CD4-positive, alpha-beta T cell treated with Interleukin-15 for 4 hours (primary cell): ENCODE measurements at places on chromosomes 3 and 15.
A peak's percentile ranks its signal among the peaks of the same experiment; 100 is the strongest.

- no peak for DNase-seq
These were observed 189.7 kb downstream of the TNIK start for GRCh38 chr3:171270541-171270940.

GRCh38 chr15:88174571-88174970 is 82.0 kb downstream of the NTRK3 start:
- no peak for DNase-seq

DNA sequence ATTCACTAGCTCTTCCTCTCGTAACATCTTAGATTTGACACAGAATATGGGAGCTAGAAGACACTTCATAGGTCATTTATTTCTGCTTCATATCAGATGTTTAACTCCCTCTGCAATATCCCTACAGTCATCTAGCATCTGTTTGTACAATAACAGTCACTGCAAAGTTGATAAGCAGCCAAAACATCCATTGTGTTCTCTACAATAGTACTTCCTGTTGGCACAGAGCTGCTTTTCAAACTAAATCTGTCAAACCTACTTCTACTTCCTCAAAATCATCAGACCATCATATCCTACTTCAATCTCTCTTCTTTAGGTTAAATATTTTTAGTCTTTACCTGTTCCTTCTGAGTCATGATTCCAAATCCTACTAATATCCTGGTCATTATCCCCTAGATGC is 233.2 kb downstream of the FGF12 start:
- DNase-seq = no peak

- peak; percentile 17 for DNase-seq
These were observed 12.6 kb upstream of the SHISA5 start for GRCh38 chr3:48516571-48516970.

GRCh38 chr3:188940573-188940932 is 231.2 kb upstream of the TPRG1 start:
- no peak for DNase-seq

DNA sequence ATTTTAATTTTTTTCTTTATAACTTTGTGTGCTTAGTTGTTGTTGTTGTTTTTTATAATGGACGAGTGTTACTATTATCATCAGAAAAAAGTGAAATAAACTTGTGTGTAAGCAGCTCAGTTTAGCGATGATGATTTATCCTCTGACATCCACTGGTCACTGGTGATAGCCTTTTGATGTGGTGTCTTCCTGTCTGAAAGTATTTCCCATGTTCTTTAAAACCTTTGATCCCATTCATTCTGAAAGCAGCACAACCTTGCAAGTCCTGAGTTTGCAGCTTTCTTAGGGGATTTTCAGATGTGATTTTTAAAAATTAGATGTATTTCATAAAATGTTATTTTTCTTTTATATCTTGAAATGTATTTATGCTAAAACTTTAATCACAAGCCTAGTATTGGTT is 85.9 kb upstream of the ZPLD1 start:
- DNase-seq = no peak

GRCh38 chr3:44960387-44961026 is 15.5 kb downstream of the ZDHHC3 start:
- no peak for DNase-seq

DNA sequence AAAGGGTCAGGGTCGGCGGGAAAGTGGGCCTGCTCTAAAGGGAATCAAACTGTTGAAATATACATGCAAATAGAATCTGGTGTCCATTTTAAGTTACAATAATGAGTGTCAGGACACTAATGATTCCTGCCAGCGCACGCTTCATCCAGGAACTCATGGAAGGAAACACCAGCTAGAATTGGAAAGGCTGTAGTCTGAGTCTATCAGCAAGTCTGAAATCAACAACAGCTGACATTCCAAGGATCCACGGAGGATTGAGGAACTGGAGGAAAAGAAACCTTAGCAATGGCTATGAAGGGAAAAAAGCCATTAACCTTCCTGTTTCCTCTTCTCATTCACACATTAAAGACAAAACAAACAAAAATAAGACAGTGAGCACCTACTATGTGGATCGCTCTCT is 1063.1 kb downstream of the NTRK3 start:
- no peak for DNase-seq

DNA sequence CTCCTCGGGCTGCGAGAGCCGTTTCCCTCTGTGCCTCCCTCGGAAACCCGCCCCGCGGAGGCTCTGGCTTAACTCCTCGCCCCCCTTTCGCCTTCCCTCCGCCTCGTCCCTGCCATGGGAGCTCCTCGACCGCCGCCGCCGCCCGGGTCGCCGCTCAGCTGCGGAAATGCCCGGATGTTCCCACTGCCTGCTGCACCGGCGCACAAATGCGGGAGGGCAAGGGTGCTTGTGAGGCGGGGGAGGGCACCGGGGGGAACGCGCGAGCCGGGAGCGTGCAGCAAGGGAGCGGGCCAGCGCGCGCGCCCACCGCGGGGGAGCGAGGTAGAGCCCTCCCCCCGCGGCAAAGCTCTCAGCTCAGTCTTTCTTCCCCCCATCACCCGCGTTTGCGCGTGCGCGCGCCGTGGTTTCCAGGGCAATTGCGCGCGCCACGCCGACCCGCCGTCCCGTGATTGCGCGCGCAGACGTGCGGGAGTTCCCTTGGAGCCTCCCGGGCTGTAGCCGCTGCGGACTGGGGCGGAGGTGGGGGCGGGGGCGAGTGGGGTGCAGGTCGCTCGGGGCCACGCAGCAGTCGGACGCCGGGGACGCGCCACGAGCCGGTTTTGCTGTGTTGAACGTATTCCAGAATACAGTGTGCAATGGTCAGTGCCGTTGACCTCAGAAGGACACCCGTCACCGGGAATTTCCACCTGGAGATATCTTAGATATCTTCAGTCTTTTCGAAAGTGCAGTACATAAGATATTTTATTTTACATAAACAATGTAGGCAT is at the start of gene DMXL2:
Gene DMXL2, minus strand, starts transcription at position 168 of the 767 bp plus-strand sequence. CDS start 226 bp downstream, outside the sequence.
- DNase-seq = peak; percentile 51
